ENCODE measurements at places on chromosomes 16 and 17. TPM values are rescaled to one million over a fixed set of nuclear protein-coding genes. Genes with fewer than 3 reads are reported as not detected.

- H3K27me3 ChIP-seq = no peaks in the 10 kb centered on the region
- H3K4me1 ChIP-seq = peaks cover 75% of the 10 kb centered on the region
- H3K4me3 ChIP-seq = no peak overlapping the region
- peak; percentile 59 for DNase-seq
- H3K36me3 ChIP-seq = no peaks in the 10 kb centered on the region
These were observed 2.9 kb downstream of the SLC16A3 start for GRCh38 chr17:82231562-82232321.

DNA sequence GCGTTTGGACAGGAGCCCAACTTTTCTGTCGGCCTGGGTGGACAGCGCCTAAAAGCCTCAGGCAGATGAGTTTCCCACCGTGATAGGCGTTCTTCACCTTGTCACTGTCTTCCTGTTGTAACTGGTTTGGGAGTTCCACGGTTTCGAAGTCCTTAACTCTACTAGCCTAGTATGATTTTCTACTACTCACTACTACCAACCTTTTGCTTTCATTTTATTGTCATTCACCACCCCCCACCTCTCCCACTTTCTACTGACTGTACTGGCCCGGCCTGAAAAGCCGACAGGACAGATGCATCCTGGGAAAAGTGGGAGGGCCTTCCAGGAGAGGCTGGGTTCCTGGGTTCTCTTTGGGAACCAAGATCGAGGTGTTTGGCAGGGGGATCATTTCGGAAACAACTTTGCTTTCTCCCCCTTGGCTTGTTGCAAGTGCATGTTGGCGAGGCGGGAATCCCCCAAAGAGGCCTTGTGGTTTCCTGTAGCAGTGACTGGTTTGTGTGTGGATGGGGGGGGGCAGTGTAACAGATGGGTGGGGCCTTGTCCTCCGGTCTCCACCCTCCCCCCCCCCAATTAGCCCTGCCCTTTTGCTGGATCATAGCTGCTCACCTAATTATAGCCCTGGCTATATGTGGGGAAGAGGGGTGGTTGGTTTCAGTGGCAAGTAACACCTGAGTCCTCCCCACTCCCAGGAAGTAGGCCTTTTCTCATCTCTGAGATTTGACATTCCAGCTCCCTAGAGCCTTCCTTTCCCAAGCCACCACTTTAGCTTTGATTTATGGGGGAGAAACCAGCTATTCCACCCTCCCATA is 1.4 kb downstream of the EIF5A start:
- H3K27me3 ChIP-seq = no peaks in the 10 kb centered on the region
- peak overlapping the region; percentile 99 for H3K4me3 ChIP-seq
- H3K27ac ChIP-seq = peak overlapping the region; percentile 94
- H3K36me3 ChIP-seq = peaks cover 41% of the 10 kb centered on the region
- DNase-seq = peak; percentile 81
- peaks cover 28% of the 10 kb centered on the region for H3K4me1 ChIP-seq

- no peaks in the 10 kb centered on the region for H3K27me3 ChIP-seq
- DNase-seq = no peak
- no peaks in the 10 kb centered on the region for H3K36me3 ChIP-seq
- no peak overlapping the region for H3K27ac ChIP-seq
- no peak overlapping the region for H3K4me3 ChIP-seq
These were observed 482.6 kb upstream of the ZFHX3 start for GRCh38 chr16:73530529-73530928.

DNA sequence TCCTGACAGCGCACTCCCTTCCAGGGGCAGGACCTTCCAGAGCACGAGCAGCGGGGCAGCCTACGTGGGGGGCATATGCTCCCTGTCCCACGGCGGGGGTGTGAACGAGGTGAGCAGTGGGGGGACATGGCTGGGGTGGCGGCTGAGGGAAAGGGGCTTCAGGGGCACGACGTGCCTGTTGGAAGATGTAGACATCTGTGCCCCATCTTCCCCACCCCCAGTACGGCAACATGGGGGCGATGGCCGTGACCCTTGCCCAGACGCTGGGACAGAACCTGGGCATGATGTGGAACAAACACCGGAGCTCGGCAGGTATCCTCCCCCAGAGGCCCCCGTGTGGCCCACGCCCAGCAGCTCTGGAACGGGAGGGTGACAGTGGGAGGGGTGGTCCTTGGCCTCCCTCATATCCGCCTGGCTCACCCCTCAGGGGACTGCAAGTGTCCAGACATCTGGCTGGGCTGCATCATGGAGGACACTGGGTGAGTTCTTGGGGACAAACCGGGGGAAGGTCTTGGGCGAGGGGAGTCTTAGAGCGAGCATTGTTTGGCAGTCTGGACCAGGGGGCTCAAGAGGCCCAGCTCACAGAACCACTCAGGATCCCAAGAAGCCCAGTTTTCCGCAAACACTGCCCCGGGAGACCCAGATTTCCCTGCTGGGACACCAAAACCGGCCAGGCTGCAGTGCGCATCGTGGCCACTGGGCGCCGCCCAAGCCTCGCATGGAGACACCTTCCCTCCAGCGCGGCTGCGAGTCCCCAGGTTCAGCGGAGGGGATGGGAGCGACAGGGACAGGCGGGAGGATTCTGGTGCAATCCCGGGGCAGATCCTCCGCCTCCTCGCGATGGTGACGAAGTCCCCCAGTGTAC is 15.7 kb downstream of the ADAM11 start:
- H3K27me3 ChIP-seq = no peaks in the 10 kb centered on the region
- no peak overlapping the region for H3K4me3 ChIP-seq
- H3K27ac ChIP-seq = no peak overlapping the region
- peaks cover 13% of the 10 kb centered on the region for H3K4me1 ChIP-seq
- no peaks in the 10 kb centered on the region for H3K36me3 ChIP-seq

DNA sequence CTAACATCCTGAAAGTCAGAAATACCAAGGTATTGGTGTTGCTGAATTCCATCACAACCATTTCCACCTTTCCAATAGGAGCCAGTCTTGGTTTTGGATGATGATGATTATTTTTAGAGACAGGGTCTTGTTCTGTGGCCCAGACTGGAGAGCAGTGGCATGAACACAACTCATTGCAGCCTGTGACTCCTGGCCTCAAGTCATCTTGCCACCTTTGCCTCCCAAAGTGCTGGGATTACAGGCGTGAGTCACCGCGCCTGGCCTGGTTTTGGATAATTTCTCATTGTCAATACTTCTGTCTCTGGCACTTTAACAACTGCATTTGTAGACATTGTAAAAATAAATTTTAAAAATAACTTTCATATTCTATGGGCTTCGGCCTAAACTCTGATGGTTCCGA is 22.6 kb downstream of the STAT5B start:
- no peaks in the 10 kb centered on the region for H3K27me3 ChIP-seq
- no peak for DNase-seq
- H3K36me3 ChIP-seq = no peaks in the 10 kb centered on the region
- H3K27ac ChIP-seq = no peak overlapping the region
- no peak overlapping the region for H3K4me3 ChIP-seq

DNA sequence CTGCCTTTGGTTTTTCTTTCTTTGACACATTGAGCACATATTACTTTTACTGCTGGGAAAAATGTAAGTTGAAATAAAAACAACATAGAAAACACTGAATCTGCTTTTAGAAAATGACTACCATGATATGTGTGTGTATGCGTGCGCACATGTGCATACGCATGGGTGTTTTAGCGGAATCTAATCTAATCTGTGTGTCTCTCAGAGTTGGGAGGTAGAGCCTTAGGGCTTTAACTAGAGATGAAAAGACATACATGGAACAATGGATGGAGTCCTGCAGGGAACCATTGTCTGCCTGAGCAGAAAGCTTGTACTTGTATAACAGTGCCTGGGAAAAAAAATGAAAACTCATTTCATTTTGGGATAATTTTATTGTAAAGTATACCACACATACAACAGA is 12.4 kb downstream of the SLFN5 start:
- DNase-seq = no peak
- H3K27me3 ChIP-seq = no peaks in the 10 kb centered on the region
- no peak overlapping the region for H3K4me3 ChIP-seq
- H3K27ac ChIP-seq = no peak overlapping the region
- peaks cover 8% of the 10 kb centered on the region for H3K4me1 ChIP-seq

GRCh38 chr16:15919331-15919730 is 30.1 kb upstream of the ABCC1 start:
- no peaks in the 10 kb centered on the region for H3K4me1 ChIP-seq
- no peaks in the 10 kb centered on the region for H3K27me3 ChIP-seq
- H3K27ac ChIP-seq = no peak overlapping the region

DNA sequence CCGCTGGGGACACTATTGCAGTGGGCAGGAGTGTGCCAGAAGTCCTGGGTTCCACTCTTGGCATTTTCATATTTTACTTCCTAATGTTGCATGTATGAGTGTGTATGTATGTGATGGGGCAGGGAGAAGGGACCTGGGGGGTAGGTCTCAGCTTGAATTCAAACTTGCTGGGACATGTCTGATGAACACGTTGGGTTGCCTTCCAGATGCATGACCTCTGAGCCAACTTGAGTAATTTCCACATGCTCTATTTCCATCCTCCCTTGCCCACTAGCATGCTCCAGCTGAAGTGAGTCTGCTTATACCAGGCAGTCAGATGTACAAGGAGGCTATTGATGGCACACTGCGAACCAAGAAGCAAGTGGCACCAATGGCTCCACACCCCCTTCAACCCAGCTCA is 32.9 kb upstream of the SRSF1 start:
- no peak for DNase-seq
- H3K4me1 ChIP-seq = no peaks in the 10 kb centered on the region
- no peak overlapping the region for H3K27ac ChIP-seq

DNA sequence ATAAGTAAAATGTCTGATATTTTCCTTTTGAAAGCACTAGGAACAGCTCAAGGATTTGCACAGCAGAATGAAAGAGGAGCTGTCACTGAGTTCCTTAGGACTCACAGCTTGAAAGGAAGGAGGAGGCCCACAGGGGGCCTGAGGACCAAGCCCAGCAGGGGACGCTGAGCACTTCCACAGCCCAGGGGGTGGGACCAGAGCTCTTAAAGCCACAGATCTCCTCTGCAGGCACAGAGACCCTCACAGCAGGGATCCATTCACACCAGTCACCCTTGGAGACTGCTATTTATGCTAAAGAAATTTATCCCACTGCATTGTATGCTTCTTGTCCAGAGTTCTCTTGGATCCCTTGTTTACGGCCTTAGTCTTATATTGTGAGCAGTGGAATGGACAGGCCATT is 253.3 kb downstream of the STX8 start:
- no peak overlapping the region for H3K4me3 ChIP-seq
- no peak for DNase-seq
- H3K4me1 ChIP-seq = no peaks in the 10 kb centered on the region
- H3K27me3 ChIP-seq = no peaks in the 10 kb centered on the region
- no peaks in the 10 kb centered on the region for H3K36me3 ChIP-seq

DNA sequence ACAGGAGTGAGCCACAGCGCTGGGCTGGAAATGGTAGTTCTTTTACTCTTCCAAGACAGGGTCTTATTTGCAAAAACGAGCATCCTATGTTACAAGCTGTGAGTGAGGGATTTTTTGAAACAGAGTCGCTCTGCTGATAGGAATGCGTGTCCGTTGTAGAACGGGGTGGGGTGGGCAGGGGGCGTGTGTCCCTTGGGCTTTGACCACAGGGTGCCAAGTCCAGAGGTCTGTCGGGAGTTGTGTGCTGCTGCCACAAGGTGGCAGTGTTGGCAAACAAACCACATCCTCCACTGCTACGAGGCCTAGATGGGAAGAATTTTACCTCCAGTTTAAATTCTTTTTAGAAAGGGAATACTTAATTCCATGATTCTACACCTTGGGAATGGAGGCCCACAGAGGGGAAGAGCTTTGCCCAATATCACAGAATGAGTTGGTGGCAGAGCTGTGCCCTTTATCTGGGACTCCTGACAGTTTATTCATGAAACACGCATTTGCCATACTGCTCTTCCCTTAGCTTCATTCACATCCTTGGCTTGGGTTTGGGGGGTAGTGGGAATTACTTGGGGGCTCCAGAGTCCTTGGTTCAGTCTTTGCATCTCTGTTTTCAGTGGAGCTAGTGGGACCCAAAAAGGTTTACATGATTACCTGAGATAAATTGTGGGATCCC is 30.6 kb upstream of the ETV4 start:
- H3K36me3 ChIP-seq = no peaks in the 10 kb centered on the region
- H3K27me3 ChIP-seq = no peaks in the 10 kb centered on the region
- no peaks in the 10 kb centered on the region for H3K4me1 ChIP-seq

- no peaks in the 10 kb centered on the region for H3K36me3 ChIP-seq
- no peak overlapping the region for H3K4me3 ChIP-seq
- DNase-seq = no peak
- no peaks in the 10 kb centered on the region for H3K27me3 ChIP-seq
These were observed 7.7 kb upstream of the TMEM100 start for GRCh38 chr17:55730380-55730779.

The MEOX1 gene
- total RNA-seq = not detected

The ABCC6 gene
- total RNA-seq = 13.4 TPM

The PMM2 gene
- total RNA-seq = 28.3 TPM

The KRTAP17-1 gene
- not detected for total RNA-seq

The CIITA gene
- 14.3 TPM for total RNA-seq

The GPR139 gene
- not detected for total RNA-seq

The PRSS36 gene
- total RNA-seq = 1.4 TPM

The OTOA gene
- total RNA-seq = not detected
